Camera-type eye (tissue), 1 donor: ENCODE measurements at places on chromosomes 7 and 10. TPM values are rescaled to one million over a fixed set of nuclear protein-coding genes. Genes with fewer than 3 reads are reported as not detected.

The ELMO1 gene
- total RNA-seq = 58.2 TPM

The NKX1-2 gene
- not detected for total RNA-seq

The NEUROD6 gene
- total RNA-seq = 0.93 TPM

The TRIM50 gene
- not detected for total RNA-seq

The DCLRE1C gene
- 13.6 TPM for total RNA-seq

The LMOD2 gene
- 6.0 TPM for total RNA-seq

The CALHM3 gene
- total RNA-seq = not detected
